ENCODE measurements at places on chromosomes 16 and 17.

- no peak for DNase-seq
These were observed 102.1 kb upstream of the SIAH1 start for GRCh38 chr16:48487287-48487686.

DNA sequence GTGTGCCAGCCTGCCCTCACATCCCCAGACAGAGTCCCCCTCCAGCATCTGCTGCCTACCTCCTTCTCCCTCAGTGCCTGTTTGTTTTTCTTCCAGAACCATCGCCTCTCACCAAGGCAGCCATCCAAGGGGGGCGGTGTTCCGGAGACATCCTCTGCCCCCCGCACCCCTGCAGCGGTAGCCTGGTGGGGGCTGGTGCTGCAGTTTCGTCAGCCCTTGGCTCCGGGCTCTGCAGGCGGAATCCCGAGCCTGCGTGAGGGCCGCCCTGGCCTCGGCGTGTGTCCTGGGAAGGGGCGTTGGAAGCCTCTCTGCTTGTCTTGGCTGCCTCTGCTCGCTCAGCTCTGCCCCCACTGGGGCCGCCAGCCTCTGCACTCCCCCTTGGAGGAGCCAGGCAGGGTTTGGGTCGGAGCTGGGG is 126.0 kb upstream of the CIBAR2 start:
- no peak for DNase-seq

- DNase-seq = no peak
These were observed 150.3 kb downstream of the IRX3 start for GRCh38 chr16:54136276-54136625.

DNA sequence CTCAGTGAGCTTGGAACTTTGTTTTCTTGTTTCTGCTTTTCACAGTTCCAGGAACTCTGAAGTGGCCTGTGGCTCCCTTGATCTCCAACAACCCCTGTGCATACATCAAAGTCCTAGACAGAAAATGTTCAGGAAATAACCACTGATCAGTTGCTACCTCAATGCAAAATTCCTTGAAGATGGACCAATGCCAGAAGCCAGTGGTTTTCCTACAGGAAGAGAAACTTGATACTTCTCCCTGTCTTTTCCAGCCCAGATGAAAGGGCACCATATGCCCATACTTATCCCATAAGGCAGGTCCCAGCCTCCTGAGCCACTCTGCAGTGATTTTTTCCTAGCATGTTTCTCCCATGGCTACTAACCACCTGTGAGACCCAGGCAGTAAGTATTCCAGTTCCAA is 12.3 kb upstream of the CDRT4 start:
- DNase-seq = no peak

GRCh38 chr16:30997725-30998711 is 12.4 kb downstream of the STX1B start:
- no peak for DNase-seq

- no peak for DNase-seq
These were observed at the start of gene AHSP for GRCh38 chr16:31527734-31528274. Gene AHSP (plus strand): TSS chr16:31527900. CDS start chr16:31528140, 240 bp downstream.

GRCh38 chr17:64230791-64231408 is 32.2 kb downstream of the TEX2 start:
- DNase-seq = no peak

- no peak for DNase-seq
These were observed 56.9 kb upstream of the HAS3 start for GRCh38 chr16:69048328-69049120.

GRCh38 chr17:17725011-17725751 is 43.9 kb downstream of the RAI1 start:
- no peak for DNase-seq

GRCh38 chr17:47728214-47728877 is 4.7 kb upstream of the TBX21 start:
- DNase-seq = no peak

- DNase-seq = no peak
These were observed 18.2 kb upstream of the HS3ST3B1 start for GRCh38 chr17:14282726-14283125.

DNA sequence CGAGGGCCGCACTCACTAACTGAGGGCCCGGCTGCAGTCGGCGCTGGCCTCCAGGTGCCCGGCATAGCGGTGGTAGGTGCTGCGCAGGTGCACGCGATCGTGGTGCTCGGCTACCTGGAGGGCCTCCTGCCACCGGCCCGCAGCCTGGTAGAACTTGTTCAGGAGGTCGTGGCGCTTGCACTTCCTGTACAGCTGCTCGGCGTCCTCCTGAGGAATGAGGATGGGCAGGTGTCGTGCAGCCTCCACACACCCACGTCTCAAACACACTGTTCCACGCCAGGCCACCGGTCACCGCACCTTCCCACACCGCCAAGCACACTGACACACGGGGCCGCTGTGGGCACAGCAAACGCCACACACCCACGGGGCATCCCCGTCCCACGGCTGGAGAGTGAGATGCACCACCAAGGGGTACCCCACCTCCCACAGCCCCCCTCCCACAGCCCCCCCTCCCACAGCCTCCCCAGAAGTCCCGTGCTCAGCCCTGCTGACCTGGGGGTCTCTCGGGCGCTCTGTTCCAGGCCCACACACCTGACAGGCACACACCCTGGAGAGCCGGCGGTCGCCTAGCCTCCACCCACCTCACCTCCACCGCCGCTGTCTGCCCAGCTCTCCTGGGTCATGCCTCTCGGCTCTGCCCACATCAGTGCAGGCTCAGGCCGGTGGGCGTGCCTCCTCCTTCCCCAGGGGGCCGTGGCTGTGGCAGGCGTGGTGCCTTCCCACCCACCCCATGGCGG is 7.4 kb upstream of the TMEM204 start:
- DNase-seq = no peak

DNA sequence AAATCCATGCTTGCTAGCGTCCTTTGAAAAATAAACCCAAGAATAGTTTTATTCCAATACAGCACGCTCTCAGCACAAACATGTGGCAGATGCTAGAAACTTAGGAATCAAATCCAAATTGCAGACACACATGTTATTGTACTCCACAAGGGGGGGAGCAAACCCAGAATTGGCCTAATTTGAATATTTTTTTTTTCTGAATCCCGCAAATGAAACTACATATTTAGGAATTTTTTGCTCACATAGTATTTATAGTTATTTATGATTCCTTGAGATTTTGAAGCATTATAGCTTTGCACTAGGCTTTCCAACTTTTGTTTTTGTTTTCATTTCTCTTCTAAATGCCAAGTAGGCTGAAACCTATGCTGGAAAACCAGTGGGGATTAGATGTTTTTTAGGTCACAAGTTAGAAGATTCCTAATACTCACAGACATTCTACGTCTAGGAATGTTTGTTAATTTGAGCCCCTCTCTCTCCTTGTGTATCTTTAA is 59.3 kb upstream of the CDH11 start:
- DNase-seq = no peak

DNA sequence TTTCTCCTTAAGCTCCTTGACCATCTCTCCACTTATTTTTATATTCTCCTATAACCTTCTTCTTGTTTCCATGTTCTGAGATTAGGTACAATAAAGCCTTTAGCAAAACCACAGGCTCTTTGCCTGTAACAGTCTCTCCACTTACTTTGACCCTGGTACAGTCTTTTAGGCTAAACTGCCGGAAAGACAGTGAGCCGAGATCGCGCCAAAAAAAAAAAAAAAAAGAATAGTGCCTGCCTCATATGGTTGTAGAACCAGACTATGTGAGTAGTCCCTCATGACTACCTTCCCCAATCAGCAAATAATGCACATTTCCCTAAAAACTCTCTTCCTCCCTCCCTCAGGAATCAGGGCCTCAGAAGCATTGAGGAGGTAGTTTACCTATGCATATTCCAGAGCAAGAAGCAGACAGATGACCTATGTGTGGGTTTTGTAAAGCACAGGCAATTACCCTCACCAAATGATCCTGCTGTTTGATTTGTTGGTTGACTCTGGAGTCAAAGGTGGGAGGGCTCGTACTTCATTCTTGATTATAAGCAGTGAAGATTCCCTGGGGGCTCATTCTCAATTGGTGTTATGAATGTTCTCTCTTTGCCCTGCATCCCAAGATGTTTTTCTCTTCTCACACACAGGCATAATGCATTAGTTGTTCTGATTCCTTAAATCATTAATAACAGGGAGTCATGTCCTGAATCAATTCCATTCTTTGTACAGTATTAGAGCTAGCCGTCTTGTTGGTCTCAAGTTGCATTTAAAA is 8.9 kb upstream of the NME1 start:
- DNase-seq = no peak

GRCh38 chr16:66274335-66275110 is 92.0 kb upstream of the CDH5 start:
- DNase-seq = no peak

GRCh38 chr17:45857977-45858708 is 13.5 kb downstream of the SPPL2C start:
- no peak for DNase-seq

DNA sequence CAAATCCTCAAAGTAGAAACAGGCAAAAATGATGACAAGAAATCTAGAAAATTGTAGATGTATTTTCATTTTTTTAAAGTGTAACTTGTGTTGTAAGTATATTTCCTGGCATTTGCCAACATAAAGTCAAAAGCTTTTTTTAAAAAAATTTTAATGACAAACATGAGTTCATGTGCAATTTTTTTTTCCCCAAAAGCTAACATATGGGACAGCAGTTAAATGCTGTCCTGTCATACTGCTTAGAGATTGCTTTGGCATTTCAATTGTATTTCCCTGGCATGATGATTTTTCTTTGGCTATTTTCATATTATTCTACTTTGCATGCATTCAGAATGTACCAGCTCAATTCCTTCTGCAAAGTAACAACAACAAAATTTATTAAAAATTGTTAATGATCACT is 24.5 kb upstream of the CPPED1 start:
- no peak for DNase-seq

- DNase-seq = no peak
These were observed 7.4 kb upstream of the COX10 start for GRCh38 chr17:14061666-14062560.

DNA sequence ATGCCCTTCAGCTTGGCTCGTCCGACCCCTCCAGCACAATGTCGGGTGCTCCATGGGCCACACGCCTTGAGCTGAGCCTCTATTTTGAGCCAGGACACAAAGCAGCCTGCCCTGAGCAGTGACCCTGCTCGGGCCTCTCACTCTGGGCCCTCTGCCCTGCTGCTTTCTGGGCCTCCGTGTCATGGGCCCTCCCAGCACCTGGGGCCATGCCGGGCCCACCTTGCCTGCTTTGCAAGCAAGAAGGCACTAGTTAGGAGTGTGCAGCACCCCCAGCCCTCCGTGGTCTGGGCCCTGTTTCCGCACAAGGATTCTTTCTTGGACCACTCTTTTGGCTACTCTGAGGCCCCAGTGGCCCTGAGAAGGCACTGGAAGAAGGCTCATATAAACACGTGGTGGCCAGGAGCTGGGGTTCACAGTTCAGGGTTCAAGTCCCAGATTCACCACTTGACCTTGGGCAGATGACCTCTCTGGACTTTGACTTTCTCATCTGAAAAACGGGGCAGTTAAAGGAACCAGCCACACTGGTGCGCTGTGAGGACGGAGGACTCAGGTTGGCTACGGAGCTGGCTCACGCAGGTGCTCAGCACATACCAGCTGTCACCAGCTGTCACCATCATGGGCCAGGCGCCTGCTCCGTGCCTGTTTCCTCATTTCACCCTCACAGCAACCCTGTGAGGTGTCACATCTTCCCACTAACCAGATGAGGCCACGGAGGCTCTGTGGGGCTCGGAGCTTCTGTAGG is 166.0 kb upstream of the GSE1 start:
- no peak for DNase-seq

GRCh38 chr17:10121971-10122707 is 76.3 kb downstream of the GAS7 start:
- no peak for DNase-seq

GRCh38 chr17:1533661-1534325 is 17.4 kb upstream of the INPP5K start:
- DNase-seq = no peak

DNA sequence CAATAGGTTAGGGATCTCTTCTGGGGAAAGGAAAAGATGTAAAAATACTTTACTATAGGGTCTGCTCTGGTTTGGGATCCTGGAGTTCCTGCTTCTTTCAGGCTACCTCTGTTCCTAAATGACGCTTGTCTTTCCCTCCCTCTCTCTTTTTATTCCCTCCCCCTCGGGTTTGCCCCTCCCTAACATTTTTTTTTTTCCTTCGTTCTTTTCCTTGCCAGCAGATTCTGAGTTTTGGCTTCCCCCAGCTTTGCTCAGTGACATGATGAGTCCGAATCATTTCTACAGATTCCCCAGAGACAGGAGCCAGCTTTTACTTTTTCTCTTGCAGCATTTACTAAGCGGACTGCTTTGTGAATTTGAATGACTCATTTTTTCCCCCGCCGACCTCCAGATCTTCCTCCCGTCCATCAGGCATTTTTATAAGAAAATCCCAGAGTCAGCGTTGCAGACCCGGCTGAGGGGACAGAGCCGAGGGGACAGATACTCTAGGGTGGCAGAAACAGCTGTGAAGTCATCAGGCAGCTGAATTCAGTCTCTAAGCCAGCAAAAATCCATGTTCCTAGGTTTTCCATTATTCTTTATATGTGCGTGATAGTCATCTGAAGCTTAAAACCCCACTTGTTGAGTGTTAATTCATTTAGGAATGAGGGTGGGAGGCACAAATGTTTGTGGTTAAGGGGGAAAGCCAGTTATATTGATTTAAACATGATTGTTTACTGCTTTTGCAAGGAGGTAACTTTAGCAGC is at the start of gene TMEM100:
TMEM100 (minus strand) TSS at position 123 of the 746 bp plus-strand sequence. CDS start 1,794 bp downstream, outside the sequence.
- no peak for DNase-seq

GRCh38 chr16:58011652-58012051 is 10.4 kb downstream of the USB1 start:
- DNase-seq = no peak

- DNase-seq = no peak
These were observed 32.1 kb downstream of the WSB1 start for GRCh38 chr17:27326051-27326450.

- DNase-seq = no peak
These were observed 1165.8 kb upstream of the GOT2 start for GRCh38 chr16:59899940-59900339.

GRCh38 chr16:14606102-14606501 is 24.0 kb downstream of the PARN start:
- no peak for DNase-seq

GRCh38 chr16:87661561-87661960 is 59.3 kb downstream of the JPH3 start:
- no peak for DNase-seq

GRCh38 chr17:80940171-80941123 is 51.2 kb upstream of the CHMP6 start:
- no peak for DNase-seq

GRCh38 chr16:67399218-67399733 is 6.0 kb upstream of the TPPP3 start:
- DNase-seq = peak; percentile 38

Measured in activated CD8-positive, alpha-beta memory T cell treated with anti-CD3 and anti-CD28 coated beads, Interleukin-2, amount 50 U/mL, for 4 hours (primary cell).